ENCODE measurements at places on chromosomes 6 and 20.

DNA sequence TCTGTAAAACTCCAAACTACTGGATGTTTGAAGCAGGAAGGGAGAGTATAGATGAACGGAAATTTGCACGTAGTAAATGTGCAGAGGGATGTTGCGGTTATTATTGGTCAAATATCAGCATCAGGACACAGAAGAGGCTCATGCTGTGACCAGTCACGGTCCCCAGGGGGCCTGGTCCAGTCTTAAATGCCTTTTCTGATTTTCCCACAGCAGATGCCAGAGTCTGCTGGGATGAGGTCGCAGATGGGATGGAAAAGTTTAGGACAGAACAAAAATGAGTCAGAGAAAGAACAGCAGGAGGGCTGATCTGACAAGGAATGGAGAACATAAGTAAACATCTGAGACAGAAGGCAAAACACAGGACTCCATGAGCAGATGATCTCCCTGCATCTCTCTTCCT is 11.7 kb upstream of the SIRPG start:
- DNase-seq, result no peak

- peak; percentile 68 for DNase-seq
Measured at GRCh38 chr6:56866917-56867522, 87.9 kb upstream of the BEND6 start.

DNA sequence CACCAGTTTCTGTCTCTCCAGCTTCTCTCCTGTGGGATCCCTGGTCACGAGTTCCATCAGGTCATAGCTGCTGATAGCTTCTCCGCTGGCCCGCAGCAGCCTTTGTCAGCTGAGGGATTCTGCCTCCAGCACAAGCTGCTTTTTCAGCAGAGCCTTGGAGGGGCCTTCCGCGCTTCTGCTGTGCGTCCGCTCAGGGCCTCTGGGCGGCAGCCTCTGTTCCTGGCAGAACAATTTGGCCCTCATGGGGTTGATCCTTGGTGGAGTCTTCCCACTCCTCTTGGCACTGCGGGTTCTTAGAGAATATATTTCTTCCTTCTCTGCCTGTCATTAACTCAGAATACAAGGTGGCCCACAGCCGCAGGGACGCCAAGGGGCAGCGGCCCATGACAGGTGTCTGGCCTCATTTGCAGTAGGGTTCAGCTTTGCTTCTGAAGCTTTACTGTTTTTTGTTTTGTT is 158.8 kb downstream of the DTNBP1 start:
- no peak for DNase-seq

GRCh38 chr6:84653027-84653551 is 111.3 kb downstream of the TBX18 start:
- DNase-seq, result peak; percentile 13

GRCh38 chr6:659716-660581 is 3.0 kb upstream of the HUS1B start:
- DNase-seq, result no peak

GRCh38 chr6:107740496-107741190 is 83.5 kb downstream of the SCML4 start:
- DNase-seq, result no peak

GRCh38 chr20:20466341-20466879 is 98.5 kb downstream of the INSM1 start:
- DNase-seq, result peak; percentile 71

- DNase-seq, result no peak
Measured at GRCh38 chr6:136654086-136654485, 103.9 kb upstream of the MAP7 start.

DNA sequence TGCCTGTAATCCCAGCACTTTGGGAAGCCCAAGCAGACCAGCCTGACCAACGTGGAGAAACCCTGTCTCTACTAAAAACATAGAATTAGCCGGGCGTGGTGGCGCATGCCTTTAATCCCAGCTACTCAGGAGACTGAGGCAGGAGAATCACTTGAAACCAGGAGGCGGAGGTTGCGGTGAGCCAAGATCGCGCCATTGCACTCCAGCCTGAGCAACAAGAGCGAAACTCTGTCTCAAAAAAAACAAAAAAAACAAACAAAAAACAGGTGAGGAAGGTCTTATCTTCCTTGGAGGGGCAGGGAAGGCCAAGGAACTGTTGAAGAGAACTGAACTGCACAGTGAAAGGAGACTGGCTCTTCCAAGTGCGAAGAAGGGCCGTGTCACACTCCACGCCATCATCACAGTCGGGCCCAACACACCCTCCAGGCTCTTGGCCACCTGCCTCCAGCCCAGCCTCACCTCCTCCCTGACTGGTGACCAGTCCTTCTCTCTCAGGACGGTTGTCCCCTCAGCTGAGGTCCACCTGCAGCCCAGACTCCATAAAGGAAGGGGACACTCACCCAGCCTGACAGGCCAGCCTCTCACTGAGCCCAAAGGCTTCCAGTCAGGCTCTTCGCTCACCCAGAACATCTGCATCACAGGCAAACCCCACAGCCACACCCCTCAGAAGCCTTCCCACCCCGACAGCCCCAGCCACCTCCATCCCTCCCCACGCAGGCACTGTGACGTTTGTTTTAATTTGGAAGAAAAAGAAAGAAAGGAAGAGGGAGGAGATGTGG is 4.1 kb downstream of the ZC3H12D start:
- no peak for DNase-seq

DNA sequence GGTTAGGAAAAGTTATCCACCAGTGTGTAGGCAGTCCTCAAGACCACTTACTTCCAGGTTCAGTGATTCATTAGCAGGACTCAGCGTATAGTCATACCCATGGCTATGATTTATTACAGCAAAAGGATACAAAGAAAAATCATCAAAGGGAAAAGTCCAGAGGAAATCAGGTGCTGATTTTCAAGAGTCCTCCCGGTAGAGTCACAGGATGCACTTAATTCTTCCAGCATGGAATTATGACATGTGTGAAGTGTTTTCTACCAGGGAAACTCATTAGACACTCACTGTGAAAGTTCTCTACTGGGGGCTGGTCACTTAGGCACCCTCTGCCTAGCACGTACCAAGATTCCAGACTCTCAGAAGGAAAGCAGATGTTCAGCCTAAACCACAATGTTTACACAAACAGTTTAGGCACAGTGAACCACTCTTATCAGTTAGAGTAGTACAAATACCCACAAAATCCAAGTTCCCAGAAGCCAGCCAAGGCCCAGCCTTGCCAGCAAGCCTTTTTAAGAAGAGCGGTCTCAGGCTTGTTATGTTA is 10.2 kb downstream of the WFDC3 start:
- peak; percentile 98 for DNase-seq

- no peak for DNase-seq
Measured at GRCh38 chr6:151054306-151054705, 185.5 kb upstream of the AKAP12 start.

GRCh38 chr20:12640251-12640650 is 368.5 kb upstream of the SPTLC3 start:
- DNase-seq, result no peak

DNA sequence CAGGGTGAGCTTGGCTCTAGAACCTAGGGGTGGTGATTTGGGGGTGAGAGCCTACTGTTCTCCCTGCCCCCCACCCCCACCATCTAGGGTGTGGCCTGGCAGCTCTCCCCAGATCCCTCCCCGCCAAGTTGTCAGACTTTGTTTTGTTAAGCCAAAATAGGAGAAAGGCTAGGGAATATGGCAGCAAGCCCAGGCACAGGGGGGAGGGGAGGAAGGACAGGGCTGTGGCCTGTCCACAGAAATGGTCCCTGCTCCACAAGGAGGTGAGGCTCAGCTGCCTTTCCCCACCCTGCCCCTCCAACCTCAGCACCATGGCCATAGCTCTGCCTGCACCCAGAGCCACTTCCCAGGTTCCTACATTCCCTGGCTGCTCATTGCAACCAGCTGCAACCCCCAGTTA is 17.2 kb downstream of the SCUBE3 start:
- DNase-seq, result no peak

DNA sequence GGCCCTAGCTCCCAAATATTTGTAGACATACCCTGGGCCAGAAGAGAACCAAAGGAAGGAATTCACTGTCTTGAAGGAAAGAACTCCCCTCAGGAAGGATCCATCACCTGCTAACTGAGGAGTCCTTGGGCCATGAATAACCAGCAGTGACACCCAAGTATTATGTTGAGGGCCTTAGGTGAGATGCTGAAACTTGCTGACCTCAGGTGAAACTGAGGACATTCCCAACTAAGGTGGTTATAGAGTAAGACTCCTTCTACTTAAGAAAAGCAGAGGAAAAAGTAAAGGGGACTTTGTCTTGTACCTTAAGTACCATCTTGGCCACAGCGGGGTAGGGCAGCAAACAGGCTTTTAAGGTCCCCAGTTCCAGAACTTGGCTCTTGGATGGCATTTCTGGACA is 491.7 kb downstream of the C6orf118 start:
- no peak for DNase-seq

GRCh38 chr6:3701631-3702030 is 49.9 kb downstream of the PXDC1 start:
- no peak for DNase-seq
